ENCODE measurements at places on chromosomes 12 and 14.

DNA sequence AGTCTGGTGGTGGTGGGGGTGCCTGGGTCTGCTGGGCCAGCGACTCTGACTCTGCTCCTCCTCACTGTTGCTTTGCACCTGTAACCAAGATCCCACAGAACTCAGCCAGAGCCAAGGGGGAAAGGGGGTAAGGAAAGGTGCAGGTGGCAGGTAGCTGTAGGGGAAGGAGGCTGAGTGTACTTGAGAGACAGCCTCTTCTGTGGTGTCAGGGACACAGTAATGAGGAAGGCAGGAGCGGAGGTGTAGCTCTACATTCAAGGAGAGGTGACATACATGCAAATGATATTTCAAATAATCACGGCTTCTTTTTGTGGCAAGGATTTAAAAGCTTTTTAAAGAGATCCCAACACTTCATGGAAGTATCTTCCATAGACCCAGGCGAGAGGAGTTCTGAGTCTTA, 23.4 kb downstream of the TESPA1 start:
- DNase-seq, result no peak

DNA sequence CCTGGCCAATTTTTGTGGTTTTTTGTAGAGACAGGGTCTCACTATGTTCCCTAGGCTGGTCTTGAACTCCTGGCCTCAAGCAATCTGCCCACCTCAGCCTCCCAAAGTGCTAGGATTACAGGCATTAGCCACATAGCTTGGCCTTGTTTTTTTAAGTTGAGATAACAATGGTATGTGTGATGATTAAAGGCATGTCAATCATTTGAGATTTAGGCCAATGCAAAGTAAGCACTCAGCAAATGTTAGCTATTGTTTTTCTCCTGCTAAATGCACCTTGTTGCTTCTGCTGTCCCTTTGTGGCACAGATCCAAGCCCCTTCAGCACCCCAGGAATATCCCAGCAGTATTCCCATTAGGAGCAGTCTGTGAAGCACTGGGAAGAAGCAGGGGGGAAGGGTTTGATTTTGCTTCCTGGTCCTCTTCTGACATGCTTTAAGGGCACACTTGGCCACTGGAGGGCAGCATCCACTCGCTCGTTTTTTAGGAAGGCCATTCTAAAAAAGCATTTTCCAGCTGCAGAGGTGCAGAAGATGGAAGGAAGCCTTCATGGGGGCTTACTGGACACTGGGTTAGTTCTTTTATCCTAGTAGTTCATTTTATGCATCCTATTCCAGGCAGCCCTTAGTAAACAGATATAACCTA, 70.2 kb upstream of the ZFP36L1 start:
- peak; percentile 47 for DNase-seq

DNA sequence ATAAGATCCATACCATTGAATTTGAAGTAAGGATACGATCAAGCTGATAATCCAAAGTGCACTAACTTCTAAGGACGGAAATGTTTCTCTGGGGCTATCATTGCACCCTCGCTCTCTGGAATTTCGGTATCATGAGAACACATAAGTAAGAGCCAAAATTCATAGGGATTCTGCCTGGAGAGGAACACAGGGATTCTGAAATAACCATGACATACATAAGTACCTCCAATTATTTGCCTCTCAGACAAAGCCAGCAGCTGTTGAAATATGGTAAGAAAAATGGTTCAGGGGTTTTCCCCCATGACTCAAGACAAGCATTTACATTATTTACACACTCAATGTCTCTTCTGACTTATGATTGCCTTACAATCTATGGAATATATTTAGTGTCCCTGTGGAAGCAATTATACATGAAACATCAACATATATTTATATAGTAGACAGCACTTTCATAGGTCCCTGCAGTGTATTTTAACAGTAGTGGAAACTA, 1123.6 kb upstream of the SEL1L start:
- DNase-seq, result no peak

DNA sequence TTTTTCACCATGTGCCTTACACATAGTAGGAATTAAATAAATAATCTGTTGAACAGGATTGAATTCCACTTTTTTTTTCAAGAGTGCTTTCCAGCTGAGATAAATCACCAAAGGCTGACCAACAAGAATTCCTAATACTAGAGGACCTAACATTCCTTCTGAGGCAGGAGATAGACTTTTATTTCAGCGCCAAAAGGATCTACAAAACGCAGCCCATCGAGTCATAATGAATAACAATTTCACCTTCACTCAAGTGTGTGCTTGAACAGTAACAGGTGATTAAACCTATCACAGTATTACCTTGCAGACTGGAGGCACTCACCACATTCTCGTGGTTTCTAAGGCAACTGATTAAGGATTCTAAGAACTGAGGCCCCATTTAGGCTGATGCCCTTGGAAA, 224.3 kb upstream of the ATP2B1 start:
- DNase-seq, result no peak

DNA sequence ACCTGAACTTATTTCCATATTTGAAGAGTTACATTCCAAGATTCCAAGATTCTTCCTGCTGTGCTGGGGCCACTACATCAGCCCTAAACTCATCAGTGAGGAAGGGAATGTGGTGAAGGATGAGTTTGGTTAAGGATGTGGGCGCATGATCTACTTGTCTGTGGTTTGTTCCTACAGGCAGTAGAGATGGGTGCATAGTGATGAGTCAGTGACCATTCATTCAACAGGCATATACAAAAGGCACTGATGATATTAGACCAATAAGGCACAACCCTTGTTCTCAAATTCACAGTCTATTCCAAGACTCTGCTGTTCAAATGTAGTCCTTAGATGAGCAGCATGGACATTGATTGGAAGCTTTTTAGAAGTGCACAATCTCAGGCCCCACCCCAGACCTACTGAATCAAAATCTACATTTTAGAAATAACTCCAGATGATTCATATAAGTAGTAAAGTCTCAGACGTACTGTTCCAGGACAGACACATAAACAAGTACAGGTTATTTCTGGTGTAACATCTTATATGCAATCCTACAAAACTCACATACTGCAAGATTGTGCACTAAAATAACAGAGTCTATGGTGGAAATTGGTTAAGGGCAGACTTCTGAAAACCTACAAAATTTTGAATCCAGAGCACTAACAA, 47.7 kb upstream of the MAP3K9 start:
- DNase-seq, result no peak

- DNase-seq, result no peak
Observed at GRCh38 chr12:65845751-65846537, 21.7 kb downstream of the HMGA2 start.

DNA sequence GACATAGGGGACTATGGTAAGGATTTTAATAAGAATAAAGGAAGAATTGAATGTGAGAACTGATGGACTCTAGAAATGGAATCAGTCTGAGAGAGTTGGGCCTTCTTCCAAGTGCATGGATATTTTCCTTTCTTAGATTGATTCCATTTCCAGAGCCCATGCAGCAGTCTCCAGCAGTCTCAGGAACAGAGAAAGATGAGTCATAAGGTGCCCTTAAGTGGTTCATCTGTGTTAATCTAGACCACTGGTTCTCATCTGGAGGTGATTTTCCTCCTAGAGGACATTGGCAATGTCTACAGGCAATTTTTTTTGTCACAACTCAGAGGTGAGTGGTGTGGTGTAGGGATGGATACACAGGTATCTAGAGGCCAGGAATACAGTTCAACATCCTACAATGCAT, 25.9 kb downstream of the TRIM9 start:
- DNase-seq, result no peak

DNA sequence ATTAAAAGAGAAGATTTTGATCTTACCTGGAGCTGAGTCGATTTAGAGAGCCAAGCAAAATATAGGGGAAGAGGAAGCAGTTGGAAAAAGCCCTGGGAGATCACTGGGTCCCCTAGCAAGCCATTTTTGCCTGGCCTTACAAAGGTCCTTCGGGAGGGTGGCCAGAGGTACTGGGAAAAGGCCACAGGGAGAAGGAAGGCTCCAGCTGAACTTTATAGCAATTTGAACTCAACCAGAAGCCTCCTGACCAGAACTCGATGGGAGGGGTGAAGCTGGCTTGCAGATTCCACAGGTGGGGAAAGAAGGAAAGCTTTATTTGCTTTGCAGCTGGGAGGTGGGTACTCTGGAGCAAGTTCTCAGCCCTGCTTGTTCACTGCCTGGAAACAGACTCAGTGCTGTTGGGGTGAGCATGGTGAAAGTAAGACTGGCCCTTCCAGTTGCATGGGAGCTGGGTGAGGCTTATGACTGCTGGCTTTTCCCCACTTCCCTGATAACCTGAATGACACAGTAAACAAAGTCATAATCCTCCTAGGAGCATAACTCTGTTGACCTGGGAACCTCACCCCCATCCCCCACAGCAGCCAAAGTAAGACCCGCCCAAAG, 855.8 kb downstream of the FSCB start:
- no peak for DNase-seq

- DNase-seq, result no peak
Observed at GRCh38 chr14:92443741-92444140, 69.8 kb upstream of the RIN3 start.

DNA sequence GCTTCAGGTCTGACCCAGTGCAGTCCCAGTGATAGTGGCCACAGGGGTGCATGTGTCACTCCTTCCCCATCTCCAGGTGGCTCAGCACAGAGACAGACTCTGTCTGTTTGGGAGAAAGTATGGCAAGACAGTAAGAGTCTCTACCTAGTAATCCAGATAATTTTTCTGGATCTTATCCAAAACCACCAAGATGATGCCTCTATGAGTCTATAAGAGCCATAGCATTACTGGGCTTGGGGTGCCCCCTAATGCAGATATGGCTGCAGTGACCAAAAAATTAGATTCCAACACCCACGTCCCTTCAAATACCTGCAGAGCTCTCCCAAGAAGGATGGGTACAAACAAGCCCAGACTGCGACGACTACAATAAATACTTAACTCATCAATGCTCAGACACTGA, 123.8 kb downstream of the GRIP1 start:
- DNase-seq, result no peak

- DNase-seq, result no peak
Observed at GRCh38 chr12:41224066-41224465, 35.9 kb downstream of the PDZRN4 start.

GRCh38 chr14:22338917-22339715, 249.9 kb downstream of the DAD1 start:
- no peak for DNase-seq

DNA sequence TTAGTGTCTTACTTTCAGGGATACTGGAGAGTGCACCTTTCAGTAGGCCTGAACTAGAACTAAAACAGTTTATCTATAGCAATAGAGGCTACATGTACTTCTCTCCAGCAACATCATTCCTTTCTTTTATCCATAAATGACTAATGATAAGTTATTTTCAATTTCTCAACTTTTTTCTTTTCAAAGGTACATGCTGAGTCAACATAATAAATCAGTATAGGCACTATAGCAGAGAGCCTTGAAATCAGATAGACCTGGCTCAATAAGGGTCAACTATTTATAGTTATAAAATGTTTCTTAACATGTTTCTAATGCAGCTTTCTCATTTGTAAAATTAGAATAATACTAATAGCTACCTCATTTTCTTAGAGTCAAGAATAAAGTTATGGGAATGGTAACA, 5.6 kb downstream of the IL22 start:
- no peak for DNase-seq

- DNase-seq, result no peak
Observed at GRCh38 chr14:67729072-67729885, 27.6 kb downstream of the RDH12 start.

DNA sequence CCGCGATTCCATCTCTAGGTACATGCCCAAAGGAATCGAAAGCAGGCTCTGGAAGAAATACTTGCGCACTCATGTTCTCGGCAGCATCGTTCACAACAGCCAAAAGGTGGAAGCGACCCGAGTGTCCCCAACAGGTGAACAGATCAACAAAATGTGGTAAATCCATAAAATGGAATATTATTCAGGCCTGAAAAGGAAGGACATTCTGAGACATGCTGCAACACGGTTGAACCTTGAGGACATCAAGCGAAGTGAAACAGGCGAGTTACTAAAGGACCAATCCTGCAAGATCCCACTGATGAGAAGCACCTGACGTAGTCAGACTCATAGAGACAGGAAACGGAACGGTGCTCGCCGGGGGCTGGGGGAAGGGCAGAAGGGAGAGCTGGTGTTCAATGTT, 17.5 kb upstream of the DIO3 start:
- DNase-seq, result no peak

- no peak for DNase-seq
Observed at GRCh38 chr14:53149668-53150316, 3.3 kb downstream of the DDHD1 start.

DNA sequence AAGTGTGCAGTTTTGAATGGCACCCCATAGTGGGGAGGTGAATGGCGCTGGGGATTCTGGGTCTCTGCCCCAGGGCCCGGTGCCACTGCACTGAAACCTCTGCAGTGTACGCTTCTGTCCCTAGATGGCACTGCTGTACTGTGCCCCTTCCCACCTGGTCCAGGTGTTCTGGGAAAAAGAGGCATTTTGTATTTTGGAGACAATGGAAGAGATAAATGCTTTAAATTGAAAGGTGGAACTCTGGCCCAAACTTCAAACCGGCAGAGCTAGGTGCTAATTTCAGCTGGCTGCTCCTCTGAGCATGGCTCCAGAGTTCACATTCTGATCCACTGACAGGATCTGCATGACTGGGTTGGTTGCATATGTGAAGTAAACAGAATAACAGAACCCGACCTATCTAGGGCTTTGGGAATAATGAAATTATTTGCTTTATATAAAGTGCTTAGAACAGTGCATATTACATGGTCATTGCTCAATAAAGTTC, 52.2 kb downstream of the KRT80 start:
- peak; percentile 23 for DNase-seq

GRCh38 chr12:121942145-121942718, 23.8 kb downstream of the CFAP251 start:
- no peak for DNase-seq

- DNase-seq, result no peak
Observed at GRCh38 chr12:123441523-123442164, 5.2 kb upstream of the RILPL2 start.

DNA sequence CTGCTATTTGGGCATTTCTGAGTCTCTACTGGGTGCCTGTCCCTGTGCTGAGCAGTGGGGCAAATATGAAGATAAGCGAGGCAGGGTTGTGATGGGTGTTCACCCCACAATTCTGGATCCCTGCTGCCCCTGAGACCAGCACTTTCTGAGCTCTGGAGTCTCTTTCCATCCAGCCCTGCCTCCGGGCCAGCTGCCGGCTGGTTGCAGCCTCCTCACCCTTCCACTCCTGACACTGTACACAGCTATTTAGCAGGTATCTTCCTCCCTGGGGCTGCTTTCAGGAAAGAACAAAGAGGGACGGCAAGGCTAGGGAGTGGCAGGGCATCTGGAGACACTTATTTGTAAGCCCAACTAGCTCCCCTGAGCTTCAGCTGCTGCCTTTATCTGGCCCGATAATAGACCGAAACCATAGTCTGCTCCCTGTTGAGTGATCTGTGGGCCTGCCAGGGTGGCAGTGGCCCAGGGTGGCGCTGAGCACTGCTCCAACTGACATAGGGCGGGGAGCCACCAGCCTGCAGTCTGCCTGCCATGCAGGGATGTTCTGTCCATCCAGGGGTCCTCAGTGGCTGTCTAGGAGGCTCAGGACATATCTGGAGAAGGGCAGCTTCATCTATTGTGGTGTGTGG, 7.6 kb upstream of the KRT80 start:
- no peak for DNase-seq

All from stimulated activated CD4-positive, alpha-beta T cell treated with anti-CD3 and anti-CD28 coated beads, Interleukin-4, amount 100 ng/mL, for 4 hours (primary cell).